A375 (cell line): ENCODE measurements at places on chromosomes 7 and 10. TPM values are rescaled to one million over a fixed set of nuclear protein-coding genes. Genes with fewer than 3 reads are reported as not detected.

Gene CD36
- not detected in 2 replicates for total RNA-seq

Gene SPDYE11
- not detected in 2 replicates for total RNA-seq

Gene PAPOLB
- not detected in 2 replicates for total RNA-seq

Gene BICC1
- total RNA-seq = 2.9 TPM in 2 replicates

Gene SLC13A1
- not detected in 2 replicates for total RNA-seq
